ELF-1 (cell line): ENCODE measurements at places on chromosomes 3 and 15.

GRCh38 chr3:85258326-85258725 is 299.5 kb downstream of the CADM2 start:
- no peak for DNase-seq

GRCh38 chr15:41085029-41085428 is 31.1 kb downstream of the INO80 start:
- DNase-seq = no peak

DNA sequence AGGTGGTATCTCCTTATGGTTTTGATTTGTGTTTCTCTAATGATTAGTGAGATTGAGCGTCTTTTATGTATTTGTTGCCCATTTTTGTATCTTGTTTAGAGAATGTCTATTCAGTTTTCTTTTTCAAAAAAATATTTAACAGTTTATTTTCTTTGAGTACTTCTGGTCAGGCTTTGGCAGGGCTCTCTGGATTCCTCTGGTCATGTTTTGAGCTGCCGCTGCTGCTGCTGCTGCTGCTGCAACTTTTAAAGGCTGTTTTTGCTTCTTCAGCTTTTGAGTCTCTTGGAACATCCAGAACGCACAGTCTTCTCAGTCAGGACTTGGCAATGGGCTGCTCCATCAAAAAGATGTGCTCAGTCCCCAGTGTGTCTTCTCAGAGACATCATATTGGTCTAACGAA is 40.1 kb downstream of the REC114 start:
- DNase-seq = no peak

GRCh38 chr3:10783360-10784351 is 32.4 kb upstream of the SLC6A11 start:
- no peak for DNase-seq

- DNase-seq = no peak
Measured at GRCh38 chr3:14212032-14212431, 33.4 kb downstream of the LSM3 start.

- DNase-seq = no peak
Measured at GRCh38 chr3:52865994-52866393, 31.2 kb upstream of the MUSTN1 start.

- no peak for DNase-seq
Measured at GRCh38 chr3:126316031-126316461, 41.2 kb downstream of the KLF15 start.

GRCh38 chr15:82043130-82043673 is 2.6 kb downstream of the MEX3B start:
- DNase-seq = no peak

DNA sequence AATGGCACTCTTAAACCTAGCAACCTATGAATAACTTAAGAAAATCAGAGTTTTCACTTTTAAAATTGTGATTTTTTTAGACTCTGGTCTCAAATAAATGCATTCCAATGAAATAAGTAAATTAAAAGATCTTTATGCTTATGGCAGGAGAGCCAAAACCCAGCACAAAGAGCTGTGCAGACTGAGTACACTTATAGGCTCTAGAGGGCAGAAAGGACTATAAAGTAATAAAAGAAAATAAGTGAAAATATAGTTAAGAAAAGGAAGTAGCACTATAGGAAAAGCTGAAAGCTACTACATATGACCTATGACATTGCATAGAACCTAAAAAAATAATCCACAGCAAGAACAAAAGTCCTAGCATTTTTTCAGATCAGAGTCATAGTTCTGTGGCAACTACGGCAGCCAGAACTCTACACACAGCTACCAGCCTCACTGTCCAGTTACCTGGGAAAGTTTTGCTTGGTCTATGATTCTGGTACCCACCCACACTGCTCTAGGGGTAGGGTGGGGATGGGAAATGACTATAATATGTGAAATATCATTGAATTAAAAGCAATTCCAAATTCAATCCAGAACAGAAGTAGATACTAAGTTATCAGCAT is 30.5 kb downstream of the CLASP2 start:
- DNase-seq = no peak

DNA sequence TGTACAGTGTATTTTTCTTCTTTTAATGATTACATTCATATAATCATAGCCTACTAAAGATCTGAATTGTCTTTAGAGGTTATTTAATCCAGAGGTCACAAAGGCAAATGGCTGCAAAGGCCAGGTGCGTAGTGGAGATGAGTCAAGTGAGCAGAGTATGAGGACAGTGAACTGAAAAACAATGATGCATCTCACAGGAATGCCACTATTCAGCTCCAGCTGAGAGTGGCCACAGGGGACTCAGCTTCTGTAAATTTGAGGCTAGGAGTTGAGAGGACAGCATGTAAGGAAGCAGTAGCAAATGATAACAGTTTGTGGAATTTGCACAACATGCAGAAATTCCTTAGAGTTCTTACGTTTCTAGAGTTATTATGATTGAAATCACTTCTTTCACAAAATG is 50.4 kb downstream of the COL6A5 start:
- peak; percentile 82 for DNase-seq

DNA sequence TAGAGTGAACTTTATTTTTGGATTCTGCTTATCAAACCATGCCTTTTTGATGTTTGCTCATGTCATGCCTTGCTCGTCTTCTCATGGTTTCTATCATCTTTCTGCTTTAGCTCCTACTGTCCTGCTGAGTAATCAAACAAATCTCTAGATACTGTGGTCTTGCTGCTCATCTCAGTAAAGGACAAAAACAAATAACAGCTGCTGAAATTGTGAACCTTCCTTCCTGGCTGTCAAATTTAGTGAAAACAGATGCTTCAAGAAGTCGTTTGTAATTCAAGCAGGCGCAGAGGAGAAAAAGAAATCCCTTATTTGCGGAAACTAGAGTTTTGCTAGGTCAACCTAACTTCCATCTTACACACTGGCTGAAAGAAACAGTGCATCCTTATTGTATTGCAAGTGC is 616.1 kb upstream of the ALCAM start:
- no peak for DNase-seq

DNA sequence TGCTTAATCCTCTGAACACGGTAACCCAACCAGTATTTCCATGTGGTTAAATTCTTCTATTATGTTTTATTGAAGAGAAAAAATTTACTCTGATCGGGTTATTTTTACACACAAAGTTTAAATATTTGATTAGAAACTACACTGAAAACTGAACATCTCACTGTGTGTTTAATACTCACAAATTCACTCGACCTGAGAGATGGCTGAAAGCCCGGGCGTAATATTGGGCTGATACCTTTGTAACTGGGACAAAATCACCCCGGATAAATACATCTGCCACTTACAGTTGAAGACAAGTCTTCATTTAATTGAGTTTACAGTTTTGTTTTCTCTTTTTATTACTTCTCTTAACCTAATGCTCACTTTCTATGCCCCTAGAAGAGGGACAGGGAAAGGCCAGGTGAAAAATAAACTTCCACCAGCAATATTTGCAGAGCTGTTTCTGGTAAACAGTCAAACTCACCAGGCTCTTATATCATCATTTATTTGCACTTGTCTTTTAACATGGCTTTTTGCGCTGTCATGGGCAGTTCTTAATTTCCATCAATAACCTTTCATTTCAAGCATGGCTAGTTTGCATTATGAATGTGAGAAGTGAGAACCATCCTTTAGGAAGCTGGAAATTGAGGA is 145.6 kb upstream of the TMCO5A start:
- DNase-seq = no peak

DNA sequence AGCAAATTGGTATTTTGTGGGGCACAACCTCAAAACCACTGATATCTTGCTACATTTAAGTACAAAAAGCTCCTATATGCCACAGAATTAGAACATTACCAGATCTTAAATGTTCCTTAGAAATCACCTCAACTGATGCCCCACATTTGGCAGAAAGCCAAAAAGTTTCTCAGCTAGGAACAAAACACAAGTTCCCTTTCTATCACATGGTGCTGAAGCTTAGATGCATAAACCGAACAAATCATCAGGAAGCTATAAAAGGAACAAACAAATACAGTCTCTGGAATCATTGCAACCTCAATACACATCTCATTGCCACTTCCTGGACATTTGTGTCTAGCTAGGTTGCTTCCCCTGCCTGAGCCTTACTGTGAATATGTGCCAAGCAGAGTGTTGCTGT is 492.6 kb downstream of the LPP start:
- no peak for DNase-seq

DNA sequence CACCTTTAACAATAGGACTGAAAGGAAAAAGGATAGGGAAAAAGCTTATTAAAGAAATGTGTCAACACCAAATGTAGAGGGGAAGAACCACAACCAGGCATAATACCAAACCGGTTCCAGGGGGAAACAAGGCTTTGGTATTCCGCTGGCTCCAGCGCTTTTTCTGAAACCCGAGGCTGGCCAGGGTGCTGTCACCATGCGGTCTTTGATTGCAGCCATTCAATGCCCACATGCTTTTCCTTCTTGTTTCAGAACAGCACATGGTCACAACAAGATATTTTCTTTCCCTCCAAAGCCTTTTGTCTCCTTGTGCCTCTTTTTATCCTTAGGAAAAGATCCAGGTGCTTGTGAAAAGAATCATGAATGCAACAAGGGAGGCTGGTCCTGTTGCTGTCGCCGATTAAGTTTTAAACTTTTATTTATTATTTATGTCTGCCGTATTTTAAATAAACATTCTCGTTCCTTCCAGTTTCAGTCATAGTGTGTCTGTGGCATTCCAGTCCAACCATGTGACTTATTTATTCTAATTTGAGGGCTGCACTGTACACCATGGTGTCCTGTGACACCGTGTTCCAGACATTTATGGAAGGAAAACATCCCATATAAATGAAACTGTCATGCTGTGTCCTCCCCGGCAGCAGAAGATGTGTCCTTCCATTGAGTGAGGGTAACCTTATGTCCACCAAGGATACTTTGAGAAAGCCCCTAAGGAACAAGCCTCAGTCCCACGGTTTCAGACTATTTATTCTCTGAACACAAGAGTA is 41.1 kb downstream of the CCK start:
- DNase-seq = no peak

DNA sequence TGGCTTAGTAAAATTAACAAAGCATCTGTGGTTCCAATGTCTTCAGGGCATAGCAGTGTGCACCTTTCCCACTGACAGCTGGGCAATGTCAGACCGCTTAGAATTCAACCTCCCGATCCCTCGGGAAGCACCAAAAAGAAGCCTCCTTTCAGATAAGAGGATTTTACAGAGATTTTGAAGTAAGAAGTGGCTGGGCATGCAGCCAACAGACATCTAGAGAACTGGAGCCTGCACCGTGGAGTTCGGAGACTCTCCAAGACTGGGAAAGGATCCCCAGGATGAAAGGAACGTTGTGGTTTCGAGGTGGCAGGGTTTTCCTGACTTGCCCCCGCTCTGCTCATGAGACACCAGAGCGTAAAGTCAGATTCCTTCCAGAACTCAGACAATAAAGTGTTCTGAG is 5.3 kb downstream of the FAM174B start:
- DNase-seq = no peak

GRCh38 chr3:72248869-72249268 is 463.9 kb upstream of the PROK2 start:
- no peak for DNase-seq

DNA sequence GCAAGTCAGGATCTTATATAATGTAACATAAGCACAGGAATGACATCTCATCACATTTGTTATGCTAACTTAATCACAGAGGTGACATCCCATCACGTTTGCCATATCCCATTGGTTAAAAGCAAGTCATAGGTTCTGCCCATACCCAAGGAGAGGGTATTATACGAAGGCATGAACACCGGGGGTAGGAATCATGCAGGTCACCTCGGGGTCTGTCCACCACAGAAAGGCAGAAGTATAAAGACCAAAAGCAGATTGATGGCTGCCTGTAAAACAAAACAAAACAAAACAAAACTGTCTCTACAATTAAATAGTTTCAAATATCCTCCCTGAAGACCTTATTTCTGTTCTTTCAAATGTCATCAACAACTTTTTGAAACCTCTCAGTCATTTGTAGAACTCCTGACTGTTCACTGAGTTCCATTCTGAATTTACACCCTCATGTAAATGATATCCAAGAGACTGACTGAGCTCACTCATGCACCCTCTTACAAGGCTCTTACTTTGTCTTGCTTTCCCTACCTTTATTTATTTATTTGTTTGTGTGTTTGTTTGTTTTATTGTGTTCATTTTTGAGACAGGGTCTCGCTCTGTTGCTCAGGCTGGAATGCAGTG is 22.7 kb upstream of the ZNF639 start:
- no peak for DNase-seq

DNA sequence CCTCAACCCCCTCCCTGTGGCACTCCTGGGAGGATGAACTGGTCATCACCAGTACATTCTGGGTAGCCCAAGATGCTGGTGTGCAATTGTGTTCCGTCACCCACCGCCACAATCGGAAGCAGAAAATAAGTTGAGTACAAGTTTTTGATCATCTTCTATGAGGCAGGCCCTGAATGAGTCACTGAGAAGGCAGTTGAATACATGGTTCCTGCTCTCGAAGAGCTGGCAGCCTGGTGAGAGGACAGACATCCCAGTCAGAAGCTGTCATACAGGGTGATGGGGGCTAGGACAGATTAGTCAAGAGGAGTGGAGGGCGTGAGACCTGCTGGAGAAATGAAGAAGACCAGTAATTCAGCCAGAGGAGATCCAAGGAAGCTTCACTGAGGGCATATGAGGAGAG is 6.2 kb downstream of the CEMIP start:
- DNase-seq = no peak

DNA sequence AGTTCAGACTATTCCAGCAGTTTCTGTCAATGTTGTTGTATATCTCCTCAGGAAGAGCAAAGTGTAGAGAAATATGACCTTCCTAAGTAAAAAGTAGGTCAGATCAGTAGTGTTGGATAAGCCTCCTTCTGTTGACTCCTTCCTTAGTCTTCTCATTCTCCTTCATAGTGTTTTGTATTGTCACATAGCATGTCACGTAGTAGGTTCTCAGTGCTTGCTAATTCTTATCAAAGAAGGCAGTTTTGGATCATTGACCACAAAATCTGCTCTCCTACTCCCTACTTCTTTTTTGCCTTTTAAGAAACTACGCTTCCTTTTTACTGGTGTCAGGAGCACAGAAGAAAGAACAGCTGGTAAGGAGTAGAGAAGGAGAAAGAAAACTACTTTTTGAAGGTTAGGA is 1.0 kb upstream of the MGA start:
- no peak for DNase-seq

- no peak for DNase-seq
Measured at GRCh38 chr3:29332195-29332637, 51.3 kb downstream of the RBMS3 start.

DNA sequence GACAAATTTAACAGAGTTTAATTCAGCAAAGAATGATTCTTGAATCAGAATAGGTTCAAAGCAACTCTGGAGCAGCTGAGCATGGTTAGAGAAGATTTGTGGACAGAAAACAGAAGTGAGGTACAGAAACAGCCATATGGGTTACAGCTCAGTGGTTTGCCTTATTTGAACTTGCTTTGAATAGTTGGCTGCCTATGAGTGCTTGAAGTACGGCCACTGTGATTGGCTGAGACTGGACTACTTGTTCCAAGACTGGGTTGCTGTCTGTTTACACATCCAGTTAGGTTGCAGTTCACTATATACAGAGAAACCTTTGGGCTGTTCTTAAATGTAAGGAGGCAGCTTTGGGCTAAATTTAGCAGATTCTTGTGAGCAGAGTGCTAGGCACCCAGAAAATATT is 79.4 kb upstream of the CADPS start:
- no peak for DNase-seq

- peak; percentile 24 for DNase-seq
Measured at GRCh38 chr3:46628901-46629369, 16.6 kb downstream of the FAM240A start.
